ENCODE measurements at places on chromosomes 2 and 18.

GRCh38 chr18:51196118-51196810 is 1.2 kb downstream of the MEX3C start:
- peak; percentile 28 for DNase-seq

- DNase-seq: peak; percentile 70
Measured at GRCh38 chr2:184644685-184645084, 46.4 kb downstream of the ZNF804A start.

DNA sequence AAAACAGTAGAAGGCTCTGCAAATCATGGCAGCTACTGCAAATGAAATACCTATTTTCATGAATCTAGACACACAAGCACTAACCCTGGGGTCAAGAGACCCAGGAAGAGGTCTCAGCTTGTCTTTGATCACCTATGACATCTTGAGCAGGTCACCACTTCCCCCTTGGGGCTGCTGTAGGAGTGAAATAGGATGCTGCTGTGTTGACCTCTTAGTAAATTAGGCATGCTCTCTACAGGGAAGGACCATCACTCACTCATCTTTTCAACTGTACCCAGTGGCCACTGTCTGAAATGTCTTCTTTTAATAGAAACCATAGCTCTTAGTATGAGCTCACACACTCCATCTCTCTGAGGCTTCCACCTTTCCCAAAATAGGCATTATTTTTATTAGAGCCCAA is 83.8 kb downstream of the NCK2 start:
- no peak for DNase-seq

- DNase-seq: peak; percentile 35
Measured at GRCh38 chr2:27494284-27494943, 586 bp downstream of the FNDC4 start.

GRCh38 chr2:219823574-219823973 is 196.1 kb downstream of the SLC4A3 start:
- no peak for DNase-seq

- DNase-seq: no peak
Measured at GRCh38 chr2:29834036-29834540, 87.3 kb downstream of the ALK start.

GRCh38 chr18:74331404-74331803 is 15.8 kb downstream of the C18orf63 start:
- DNase-seq: peak; percentile 63

DNA sequence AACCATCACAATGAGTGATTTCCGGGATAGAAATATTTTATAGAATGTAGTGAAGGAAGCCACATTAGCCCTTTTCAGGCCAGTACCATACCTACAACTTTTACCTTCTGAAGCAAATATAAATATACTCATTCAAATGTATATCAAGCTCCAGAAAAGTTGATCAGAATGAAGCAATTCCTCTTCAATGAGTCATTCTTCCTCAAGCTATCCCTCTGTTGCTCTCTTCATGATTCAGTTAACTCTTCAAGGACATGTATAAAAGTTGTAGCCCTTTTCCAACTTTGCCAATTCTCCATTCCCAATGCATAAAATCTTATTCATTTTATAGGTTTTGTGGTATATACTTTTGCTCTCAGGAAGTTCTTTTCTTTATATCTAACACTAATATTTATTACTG is 242.1 kb upstream of the RGPD4 start:
- no peak for DNase-seq

- DNase-seq: peak; percentile 45
Measured at GRCh38 chr2:227191367-227191766, 26.9 kb downstream of the COL4A3 start.

GRCh38 chr2:32496662-32497061 is 131.2 kb upstream of the TTC27 start:
- no peak for DNase-seq

GRCh38 chr2:23905155-23905554 is 21.8 kb downstream of the ATAD2B start:
- peak; percentile 4 for DNase-seq

DNA sequence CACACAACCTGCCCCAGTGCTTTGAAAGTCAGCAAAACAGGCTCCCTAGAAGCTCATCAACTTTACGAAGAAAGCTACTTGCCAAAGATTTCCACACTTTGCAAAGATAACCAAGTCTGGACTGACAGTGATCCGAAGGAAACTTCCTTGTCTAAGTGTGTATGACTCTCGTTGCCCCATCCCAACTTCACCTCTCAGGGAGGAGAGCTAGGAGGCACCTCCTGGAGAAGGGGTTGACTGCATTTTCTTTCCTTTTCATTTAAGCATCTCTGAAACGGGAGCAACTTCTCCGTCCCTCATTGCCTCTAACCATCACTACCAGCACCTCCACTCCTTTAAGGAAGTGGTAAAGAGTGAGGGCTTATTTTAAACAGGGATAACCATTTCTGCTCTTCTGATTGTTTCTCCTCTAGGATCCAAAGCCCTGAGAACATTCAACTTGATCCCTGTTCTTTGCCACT is 7.0 kb downstream of the ZEB2 start:
- DNase-seq: peak; percentile 55

GRCh38 chr2:48457227-48457626 is 72.7 kb upstream of the STON1 start:
- no peak for DNase-seq

- DNase-seq: peak; percentile 76
Measured at GRCh38 chr18:11040823-11041656, 108.3 kb downstream of the PIEZO2 start.

Data from fibroblast of the aortic adventitia (primary cell).